Liver (tissue), 10 donors: ENCODE measurements at places on chromosomes 7 and 10. TPM values are rescaled to one million over a fixed set of nuclear protein-coding genes. Genes with fewer than 3 reads are reported as not detected.

GRCh38 chr7:110704225-110704624, 386.7 kb upstream of the LRRN3 start:
- no peak for DNase-seq

The PCLO gene
- 0.84 TPM for total RNA-seq

DNA sequence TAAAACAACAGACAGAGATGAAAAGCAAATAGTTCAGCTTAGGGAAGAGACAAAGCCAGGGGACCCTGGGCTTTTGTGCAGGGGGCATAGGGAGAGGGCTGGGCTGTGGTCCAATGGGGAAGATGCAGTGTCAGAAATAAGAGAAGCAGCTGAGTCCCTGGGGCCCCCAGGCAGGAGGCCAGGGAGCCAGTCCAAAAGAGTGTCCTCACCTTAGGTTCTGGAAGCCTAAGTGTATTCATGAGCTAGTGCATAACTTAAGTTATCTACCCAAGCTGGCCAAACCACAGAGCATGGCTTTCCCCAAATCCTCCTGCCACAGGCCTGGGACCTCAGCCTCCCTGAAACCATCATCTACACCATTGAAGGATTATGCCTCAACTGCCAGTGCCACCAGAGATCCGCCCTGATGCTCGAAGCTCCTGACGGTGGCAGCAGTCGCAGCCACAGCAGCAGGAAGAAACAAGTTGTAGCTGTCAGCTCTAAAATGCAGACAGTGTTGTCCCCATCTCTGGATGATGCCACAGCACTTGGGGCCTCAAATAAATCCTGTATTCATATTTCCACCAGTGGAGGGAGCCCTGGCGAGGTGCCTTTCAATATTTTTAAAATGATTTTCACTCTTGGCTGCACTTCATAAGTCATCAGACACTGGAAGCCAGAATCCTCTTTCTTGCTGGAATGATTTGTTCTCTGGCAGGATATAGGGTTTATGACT, 574.6 kb downstream of the GRID1 start:
- DNase-seq = no peak

DNA sequence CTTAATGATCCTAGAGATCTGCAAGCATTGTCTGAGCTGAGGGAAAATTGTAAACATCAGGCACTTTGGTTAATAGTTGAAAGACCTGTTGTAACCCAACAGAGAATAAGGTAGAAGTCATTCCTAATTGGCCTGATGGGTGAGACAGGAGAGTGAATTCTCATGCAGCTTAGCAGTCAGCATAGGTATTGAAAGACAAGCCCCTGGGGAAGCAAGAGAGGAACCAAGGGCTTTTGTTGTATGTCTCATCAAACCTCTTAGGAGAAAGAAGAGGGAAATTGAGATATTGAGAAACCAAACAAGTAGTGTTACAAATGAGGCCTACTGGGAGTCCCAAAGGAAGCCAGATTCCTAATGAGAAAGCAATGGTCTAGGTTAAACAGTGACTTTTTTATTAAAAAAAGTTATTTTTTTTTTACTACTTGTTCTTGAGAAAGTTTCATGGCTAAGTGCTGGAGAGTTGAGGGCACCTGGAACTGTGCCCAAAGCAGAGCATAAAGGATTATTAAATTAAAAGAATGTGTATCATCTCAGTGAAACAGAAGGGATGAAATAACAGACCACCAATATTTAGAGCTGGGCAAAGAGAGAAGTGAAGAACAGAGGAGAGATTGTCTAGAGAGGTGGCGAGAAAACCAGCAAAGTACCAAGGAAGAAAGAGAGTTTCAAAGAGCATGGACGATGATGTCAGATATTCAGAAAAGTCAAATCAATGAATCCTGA, 168.9 kb downstream of the CDK14 start:
- no peak for DNase-seq

- DNase-seq = no peak
Observed at GRCh38 chr10:77455561-77455960, 182.0 kb downstream of the KCNMA1 start.

DNA sequence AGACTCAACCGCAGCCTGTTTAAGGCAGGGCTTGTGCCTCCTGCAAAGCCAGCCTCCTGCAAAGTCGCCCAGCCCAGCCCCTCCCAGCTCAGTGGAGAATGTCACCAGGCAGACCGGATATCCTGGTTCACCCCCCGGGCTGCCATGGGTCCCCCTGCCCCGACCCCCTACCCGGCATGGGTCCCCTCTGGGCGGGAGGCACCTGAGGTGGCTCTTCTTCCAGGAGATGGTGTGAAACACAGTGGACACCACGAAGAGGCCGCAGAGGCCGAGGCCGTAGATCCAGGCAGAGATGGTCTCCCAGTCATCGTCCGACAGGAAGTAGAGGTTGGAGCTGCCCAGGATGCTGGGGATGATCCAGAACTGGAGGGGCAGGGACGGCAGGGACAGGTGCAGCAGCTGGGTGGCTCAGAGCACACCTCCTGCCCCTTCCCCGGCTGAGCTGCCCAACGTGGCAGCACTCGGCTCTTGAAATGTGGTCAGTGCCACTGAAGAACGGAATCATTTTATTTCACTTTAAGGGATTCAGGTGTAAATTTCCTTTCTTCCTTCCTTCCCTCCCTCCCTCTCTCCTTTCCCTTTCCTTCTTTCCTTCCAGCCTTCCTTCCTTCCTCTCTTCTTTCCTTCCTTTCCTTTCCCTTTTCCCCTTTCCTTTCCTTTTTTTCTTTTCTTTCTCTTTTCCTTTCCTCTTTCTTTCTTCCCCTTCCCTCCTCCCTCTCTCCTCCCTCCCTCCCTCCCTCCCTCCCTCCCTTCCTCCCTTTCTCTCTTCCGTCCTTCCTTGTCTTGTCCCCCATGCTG, 36.7 kb upstream of the RADIL start:
- DNase-seq = no peak

DNA sequence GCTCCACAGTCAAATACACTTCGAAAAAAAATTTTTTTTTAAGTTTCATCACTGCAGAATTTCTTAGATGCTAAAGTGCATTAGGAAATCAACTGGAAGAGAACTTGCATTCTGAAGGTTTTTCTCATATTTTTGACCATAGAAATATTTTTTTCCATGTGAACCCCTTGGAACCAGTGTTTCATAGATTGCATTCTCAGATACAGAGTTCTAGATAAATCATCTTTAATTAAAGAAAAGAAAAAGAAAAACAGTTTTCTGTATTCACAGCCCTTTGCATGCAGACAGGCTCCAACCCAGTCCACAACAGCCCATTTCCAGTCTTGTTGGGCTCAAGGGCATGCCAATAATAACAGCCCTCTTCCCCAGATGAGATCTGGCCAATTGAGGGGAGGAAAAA, 75.5 kb upstream of the RPA3 start:
- DNase-seq = no peak

- DNase-seq = peak; percentile 28
Observed at GRCh38 chr10:86648704-86649427, 5.5 kb upstream of the OPN4 start.

The INA gene
- not detected for total RNA-seq

DNA sequence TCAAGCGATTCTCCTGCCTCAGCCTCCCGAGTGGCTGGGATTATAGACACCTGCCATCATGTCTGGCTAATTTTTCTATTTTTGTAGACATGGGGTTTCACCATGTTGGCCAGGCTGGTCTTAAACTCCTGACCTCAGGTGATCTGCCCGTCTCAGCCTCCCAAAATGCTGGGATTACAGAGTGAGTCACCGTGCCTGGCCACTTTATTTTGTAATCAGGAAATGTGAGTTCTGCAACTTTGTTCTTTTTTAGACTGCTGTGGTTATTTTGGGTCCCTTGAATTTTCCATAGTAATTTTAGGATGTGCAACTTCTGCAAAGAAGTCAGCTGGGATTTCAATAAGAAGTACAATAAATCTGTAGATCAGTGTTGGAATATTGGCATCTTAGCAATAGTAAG, 96.8 kb downstream of the CYTH3 start:
- no peak for DNase-seq

- DNase-seq = no peak
Observed at GRCh38 chr7:16422103-16422435, 731 bp upstream of the CRPPA start.

GRCh38 chr7:41197769-41198168, 505.1 kb downstream of the INHBA start:
- DNase-seq = no peak

The CFAP58 gene
- total RNA-seq = 0.08 TPM

The SFRP5 gene
- 3.6 TPM for total RNA-seq

The SEMA3E gene
- not detected for total RNA-seq
